T-helper 22 cell (primary cell): ENCODE measurements at places on chromosomes 2 and 18.

DNA sequence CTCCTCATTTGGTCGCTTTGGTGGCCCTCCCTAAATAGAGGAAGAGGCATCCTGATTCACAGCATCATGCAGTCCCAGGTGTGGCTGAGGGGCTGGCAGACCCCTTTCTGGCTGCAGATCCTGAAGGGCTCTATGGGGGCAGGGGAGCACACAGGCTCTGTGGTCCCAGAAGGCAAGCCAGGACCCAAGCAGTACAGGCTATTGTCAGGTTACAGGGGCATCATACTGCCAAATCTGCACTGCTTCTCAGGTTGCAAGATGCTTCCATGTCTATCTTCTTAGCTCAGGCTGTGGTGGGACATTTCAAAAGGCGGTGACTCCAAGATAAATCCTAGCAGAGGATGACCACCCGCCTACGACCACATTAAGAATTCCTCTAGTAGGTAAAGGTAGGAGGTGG is 54.3 kb downstream of the TTC32 start:
- no peak for DNase-seq

DNA sequence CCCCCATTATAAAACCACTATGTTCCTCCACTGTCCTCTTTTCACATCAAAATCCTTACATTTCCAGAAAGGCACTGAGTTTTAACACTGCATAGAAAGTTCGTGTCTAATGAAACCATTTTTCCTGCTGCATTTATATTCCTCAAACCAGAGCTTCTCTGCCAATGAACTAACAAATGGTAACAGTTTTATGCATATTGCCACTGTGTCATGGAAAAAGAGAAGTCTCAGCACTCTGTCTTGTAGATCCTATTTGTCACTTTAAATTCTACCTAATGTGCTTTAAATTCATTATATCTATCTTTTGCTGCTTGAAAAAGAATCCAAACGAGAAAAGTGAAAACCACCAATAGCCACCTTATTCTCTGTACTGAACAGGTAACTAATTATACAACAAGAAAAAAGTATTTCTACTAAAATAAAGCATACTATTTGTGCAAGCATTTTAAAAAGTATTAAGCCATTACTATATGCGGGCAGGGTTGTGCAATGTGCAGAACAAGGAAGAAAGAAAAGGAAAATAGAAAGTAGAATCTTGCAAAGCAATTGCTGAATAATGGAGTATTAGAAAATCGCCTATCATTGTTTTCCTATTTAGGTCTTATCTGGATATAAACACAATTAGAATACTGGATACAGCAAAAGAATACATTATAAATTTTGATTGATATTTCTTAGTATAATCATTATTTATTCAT is 328.9 kb downstream of the ZEB2 start:
- DNase-seq, result no peak

GRCh38 chr18:70194227-70194890 is 11.1 kb downstream of the RTTN start:
- no peak for DNase-seq

- no peak for DNase-seq
Observed at GRCh38 chr18:14074187-14074586, 58.0 kb downstream of the ZNF519 start.

DNA sequence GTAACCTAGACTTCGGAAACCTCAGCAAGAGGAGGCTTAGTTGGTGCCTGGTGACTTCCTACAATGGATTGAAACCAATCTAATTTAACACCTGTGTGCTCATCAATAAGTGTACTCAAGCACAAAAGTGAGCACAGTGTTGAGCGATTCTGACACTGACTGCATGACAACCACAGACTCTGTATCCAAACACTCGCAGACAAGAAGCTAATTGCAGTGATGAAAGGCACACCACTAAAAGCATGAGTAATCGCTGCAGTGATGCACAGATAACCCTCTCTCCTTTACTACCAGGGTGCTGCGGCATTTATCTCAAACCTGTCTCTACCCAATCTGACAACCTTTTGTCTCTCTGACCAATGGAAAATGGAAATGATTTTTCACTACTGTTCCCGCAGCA is 168.1 kb downstream of the AFF3 start:
- DNase-seq, result no peak

GRCh38 chr2:28645553-28645952 is 106.1 kb upstream of the PPP1CB start:
- DNase-seq, result no peak

DNA sequence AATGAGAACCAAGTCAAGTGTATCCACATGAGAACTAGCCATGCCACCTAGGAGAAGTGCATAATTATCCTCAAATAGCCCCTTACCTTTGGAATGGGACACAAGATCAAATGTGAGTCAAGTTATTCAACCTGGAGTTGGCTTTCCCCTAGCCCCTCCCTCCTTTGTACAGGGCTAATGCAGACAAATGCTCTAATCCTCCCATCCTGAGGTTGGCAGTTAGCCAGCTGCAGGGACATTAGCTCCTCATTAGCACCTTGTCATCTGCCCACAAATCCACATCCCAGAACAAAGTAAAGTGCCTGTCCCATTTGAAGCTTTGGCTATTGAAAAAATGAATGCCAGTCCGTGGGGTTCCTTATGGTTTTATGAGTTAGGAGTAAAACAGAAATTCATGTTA is 294.1 kb upstream of the FANCL start:
- DNase-seq, result no peak

DNA sequence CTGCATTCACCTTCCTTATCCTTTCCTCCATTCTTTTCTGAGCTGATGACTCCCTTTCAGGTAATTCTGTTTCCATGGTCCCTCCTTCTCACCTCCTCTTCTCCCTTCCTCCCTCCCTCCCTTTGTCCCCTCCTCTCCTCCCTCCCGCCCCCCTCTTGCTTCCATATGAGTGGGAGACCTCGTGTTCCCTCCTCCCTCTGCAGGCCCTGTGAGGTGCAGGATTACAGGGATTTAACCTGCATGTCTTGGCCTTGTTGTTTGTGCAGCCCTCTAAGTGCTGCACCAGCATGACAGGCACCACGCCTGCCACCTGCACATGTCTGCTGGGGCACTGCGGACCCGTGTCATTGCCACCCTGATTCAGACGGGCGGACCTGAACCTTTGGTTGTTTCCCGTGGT is 103.1 kb downstream of the SNTG2 start:
- no peak for DNase-seq

GRCh38 chr2:199462956-199463692 is 5.4 kb upstream of the SATB2 start:
- DNase-seq, result no peak

- DNase-seq, result no peak
Observed at GRCh38 chr2:11023326-11024258, 111.9 kb downstream of the KCNF1 start.

GRCh38 chr2:140353541-140353940 is 1573.4 kb upstream of the NXPH2 start:
- DNase-seq, result no peak

DNA sequence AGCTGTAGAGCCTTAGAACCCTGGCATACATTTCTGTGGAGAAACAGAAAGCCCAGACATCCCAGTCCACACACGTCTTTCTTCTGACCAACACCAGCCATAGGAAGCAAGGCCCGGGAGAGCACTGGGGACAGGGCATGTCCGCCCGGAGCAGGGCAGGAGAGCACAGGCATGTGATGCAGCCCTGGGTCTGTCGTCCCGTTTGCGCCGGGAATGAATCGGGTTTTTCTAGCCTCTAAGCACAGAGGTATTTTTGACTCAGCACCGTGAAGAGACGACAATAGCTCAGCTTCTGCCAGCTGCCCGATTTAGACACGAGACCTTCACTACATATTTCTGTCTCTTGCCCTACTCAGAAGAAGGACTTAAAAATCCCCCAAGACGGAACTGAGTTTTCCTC is 7.3 kb upstream of the AMMECR1L start:
- no peak for DNase-seq

GRCh38 chr2:37987098-37987775 is 62.1 kb downstream of the RMDN2 start:
- DNase-seq, result no peak

DNA sequence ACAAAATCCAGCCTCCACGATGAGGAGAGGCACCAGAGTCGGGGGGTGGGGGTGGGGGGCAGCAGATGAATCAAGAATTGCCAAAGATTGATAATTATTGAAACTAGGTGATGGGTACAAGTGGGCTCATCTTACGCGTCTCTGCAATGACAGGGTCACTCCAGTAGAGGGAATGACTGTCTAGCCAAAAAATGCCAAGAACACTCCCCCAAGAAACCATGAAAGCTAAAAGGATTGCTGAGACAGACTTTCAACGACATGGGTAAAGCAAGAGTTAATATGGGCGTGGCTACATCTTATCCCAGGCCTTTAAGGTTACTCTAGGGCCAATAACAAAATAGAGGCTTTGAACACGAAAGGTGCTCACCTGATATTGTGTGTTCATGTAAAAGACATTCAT is 86.5 kb downstream of the STK39 start:
- no peak for DNase-seq

- no peak for DNase-seq
Observed at GRCh38 chr18:73270920-73271634, 403.3 kb upstream of the NETO1 start.

DNA sequence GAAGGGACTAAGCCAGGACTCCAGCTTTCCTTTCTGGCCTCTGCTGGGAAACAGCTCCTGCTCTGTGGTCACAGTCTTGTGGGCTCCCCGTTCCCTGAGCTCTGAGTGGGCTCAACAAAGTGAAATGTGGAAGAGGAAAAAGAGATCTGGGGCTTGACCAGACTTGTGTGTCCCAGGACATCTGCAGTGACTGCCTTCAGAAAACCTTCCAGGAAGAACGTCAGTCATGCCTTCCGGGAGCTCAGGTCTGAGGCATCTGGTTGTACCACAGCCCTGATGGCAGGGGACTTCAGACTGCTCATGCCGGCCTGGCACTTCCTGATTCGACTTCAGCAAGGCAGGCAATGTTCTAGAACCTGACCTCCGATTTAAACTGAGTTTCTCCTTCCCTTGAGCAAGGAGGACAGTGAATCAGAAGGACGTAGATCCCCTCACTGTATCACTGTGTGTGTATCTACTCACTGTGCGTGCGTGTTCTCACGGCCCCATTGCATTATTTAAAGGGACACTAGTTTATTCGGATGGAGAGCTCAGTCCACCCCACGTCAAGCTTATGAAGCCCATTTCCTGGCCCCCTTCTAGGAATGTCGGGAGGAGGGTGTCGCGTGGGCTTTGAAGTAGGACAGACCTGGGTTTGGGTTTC is 548 bp upstream of the FBLN7 start:
- DNase-seq, result no peak

DNA sequence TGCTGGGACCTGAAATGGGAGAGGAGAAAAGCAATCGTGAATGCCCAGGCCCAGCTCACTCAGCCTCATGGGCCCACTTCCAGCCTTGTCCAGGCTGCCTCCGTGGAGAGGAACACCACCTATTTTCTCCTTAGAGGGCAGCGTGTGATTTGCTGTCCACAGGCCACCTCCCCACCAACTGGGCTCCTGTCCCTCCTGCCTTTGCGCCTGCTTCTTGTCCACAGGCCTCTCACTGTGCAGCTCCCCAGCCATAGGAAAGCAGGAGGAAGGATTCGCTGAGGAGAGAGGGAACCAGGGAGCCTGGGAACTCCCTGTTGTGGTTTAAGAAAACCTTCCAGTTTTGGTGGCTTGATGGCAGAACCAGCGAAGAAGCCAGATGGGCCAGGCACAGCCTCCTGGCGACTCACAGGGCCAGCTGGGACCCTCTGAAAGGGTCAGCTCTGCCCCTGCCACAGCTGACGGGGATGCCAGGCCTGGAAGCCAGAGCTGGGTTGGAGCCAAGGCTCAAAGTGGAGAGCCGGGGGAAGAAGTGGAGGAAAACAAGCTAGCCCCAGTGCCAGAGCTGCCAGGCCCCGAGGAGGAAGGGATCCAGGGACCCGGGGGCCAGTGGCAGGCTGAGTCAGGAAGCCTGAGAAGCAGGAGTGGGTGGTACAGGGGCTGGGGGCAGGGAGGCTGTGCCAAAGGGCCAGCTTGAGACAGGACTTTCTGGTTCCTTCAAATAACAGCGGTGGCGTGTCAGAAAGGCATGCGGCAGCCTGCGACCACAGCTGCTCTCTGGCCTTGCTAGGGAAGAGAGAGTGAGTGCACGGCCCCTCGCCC is 9.9 kb downstream of the TMBIM1 start:
- no peak for DNase-seq

GRCh38 chr2:36190097-36190496 is 165.5 kb upstream of the CRIM1 start:
- DNase-seq, result no peak

GRCh38 chr2:9174771-9175437 is 31.7 kb upstream of the ASAP2 start:
- no peak for DNase-seq

GRCh38 chr2:106158871-106159270 is 35.2 kb downstream of the UXS1 start:
- DNase-seq, result peak; percentile 44

GRCh38 chr2:144922519-144922918 is 402.6 kb upstream of the ZEB2 start:
- DNase-seq, result no peak

- DNase-seq, result no peak
Observed at GRCh38 chr2:219714681-219715400, 87.4 kb downstream of the SLC4A3 start.

DNA sequence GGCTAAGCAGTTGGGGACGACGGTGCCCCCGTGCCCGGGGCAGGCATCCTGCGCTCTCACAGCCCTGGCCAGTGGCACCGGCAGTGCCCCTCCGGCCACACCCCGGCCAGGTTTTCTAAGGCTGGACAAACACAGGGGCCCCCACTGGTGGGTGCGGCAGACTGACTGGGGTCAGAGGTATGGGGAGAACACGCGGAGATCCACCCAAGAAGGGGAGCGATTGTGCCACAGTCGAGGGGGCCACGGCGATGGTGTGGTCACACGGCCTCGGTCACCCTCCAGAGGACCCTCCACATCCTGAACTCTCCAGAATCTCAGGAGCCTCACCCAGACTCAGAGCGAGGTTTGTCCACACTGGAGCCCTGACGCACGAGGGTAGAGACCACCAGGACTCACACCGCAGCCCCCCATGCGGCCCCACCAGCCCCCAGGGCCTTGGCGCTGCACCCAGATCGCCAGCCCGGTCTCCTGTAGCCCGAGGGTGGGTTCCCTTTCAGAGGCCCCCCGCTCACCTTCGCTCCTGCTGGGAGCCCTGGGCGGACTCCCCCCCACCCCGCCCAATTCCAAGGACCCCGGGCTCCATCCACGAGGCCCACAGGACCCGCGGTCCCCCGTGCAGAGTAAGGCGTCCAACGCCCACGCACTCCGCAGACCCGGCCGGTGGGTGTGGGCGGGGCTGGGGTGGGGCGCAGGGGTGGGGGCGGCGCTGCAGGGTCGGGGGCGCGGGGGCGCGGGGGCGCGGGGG is 15.2 kb downstream of the PDCD1 start:
- DNase-seq, result no peak

DNA sequence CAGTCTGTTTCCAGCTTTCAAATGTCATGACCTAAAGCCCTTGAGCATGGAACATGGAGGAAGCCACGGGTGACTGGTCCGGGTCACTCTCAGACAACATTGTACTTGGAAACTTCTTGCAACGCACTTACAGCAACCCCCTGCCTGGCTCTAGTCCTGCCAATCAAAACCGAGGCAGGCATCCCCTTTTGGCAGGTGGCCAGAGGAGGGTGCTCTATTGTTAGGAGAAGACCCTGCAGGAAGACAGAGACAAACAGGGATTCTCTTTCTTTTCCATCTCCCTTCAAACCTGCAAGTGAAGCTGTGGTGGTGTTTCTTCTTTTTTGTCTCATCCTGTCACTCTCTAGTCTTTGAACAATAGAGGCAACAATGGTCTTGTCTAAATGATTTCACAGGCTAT is 667.2 kb downstream of the ZEB2 start:
- DNase-seq, result no peak

GRCh38 chr18:22391407-22392345 is 26.0 kb downstream of the CTAGE1 start:
- DNase-seq, result no peak

GRCh38 chr2:54773838-54774237 is 50.4 kb downstream of the EML6 start:
- DNase-seq, result no peak
